ENCODE measurements at places on chromosomes 7 and 10.

GRCh38 chr7:40583667-40584444 is 449.1 kb downstream of the SUGCT start:
- DNase-seq: no peak

DNA sequence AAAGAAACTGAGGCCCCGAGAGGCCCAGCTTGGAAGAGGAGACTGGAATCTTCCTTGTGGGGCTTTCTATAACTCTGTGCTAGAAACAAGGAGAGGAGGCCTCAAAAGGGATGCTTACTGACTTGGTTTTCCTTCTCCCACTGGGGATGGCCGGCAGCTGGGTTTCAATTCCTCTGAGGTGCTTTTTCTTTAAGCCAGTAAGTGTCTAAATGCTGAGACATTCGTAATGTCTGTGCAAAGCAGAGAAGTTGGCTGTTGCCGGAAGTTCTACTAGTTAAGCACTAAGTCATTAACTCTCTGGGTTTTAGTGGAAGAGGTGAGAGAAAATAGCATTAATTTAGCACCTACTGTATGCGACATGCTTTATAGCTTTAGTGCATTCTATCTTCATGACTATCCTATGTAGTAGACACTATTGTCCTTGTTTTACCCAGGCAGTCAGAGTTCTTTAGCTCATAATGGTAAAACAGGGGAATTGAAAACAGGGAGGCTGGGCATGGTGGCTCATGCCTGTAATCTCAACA is 135.2 kb downstream of the RGS10 start:
- DNase-seq: no peak

GRCh38 chr7:68676813-68677535 is 921.3 kb upstream of the AUTS2 start:
- DNase-seq: no peak

DNA sequence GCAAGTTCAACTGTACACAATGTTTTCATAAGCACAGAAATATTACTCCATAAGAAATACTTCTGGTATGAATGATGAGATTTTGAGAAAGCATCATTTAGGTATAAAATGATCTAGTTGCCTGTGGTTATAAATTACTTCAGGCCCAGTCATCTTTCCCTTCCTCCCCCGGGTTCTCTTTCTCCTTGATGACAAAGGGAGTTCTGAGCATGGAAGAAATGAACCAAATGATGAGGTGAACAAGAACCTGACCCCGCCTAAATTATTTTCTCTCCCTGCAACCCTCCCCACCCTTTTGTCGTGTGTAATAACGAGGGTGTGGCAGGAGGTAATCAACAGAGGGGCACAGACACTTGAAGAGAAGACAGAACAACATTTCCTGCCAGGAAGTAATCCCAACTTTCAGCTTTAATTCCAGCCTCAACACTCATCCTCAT is 319.6 kb upstream of the SP8 start:
- no peak for DNase-seq

GRCh38 chr10:110502851-110503301 is 5.2 kb downstream of the DUSP5 start:
- DNase-seq: no peak

- no peak for DNase-seq
Measured at GRCh38 chr7:157523766-157524421, 187.1 kb downstream of the DNAJB6 start.

DNA sequence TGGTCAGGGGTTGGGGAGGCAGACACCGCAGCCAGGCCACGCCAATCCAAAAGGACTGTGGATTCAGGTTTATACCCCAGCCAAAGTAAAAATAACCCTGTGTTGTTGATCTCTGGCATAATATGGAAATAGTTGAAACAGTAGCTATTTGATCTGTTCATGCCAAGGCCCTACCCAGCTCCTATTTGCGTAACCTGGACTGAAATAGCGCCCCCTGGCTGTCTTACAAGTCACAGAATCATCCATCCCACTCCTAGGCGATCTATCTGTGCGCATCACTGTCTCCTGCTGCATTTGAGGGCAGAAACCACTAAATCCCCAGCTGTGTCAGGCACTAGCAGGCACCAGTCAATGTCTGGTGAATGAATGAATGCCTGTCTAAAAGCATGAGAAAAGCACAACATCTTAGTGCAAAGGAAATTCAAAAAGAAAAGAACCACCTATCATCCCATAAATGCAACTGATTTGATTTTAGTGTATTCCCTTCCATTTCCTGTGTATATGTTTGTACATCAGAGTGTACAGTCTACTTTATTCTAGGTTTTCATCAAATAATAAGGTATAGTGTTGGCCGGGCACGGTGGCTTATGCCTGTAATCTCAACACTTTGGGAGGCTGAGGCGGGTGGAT is 160.0 kb downstream of the SLIT1 start:
- DNase-seq: no peak

DNA sequence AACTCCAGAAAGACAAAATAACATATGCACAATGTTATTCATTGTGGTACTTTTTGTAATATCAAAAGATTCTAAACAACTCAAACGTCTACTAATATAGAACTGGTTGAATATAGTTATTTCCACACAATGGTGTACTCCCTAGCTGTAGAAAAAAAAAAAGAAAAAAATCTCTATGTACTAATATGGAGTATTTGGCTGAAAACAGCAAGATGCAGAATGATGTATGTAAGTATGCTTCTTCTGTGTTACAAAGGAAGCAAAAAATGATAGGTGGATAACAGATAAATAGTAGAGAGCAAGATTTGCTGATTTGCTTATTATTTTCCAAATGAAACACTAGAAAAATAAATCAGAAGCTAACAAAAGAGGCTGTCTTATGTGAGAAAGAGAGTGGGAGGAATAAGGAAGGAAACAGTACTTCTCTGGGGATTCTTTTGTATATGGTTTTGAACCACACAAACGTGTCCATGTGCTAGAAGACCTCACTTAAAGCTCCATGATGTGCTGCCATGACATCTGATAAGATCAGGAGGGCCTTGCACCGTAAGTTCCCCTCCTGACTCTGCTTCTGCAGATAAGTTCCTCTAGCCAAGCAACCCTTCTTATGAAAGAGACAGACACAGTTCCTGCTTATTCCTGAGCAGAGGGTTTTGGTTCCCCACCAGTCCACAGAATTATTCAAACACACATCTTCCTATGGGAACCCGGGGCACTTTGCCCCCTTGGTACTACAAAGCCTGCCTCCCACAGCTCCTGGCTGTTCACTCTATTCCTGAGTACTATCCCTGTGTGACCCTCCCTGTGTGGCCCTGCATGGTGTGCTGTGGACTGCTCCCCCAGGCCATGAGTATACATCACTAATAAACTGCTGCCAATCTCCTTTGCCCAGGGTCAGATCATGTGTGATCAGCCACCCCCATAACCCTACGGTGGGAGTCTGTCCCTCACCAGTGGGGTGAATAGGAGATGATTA is 159.1 kb downstream of the CCDC71L start:
- no peak for DNase-seq

DNA sequence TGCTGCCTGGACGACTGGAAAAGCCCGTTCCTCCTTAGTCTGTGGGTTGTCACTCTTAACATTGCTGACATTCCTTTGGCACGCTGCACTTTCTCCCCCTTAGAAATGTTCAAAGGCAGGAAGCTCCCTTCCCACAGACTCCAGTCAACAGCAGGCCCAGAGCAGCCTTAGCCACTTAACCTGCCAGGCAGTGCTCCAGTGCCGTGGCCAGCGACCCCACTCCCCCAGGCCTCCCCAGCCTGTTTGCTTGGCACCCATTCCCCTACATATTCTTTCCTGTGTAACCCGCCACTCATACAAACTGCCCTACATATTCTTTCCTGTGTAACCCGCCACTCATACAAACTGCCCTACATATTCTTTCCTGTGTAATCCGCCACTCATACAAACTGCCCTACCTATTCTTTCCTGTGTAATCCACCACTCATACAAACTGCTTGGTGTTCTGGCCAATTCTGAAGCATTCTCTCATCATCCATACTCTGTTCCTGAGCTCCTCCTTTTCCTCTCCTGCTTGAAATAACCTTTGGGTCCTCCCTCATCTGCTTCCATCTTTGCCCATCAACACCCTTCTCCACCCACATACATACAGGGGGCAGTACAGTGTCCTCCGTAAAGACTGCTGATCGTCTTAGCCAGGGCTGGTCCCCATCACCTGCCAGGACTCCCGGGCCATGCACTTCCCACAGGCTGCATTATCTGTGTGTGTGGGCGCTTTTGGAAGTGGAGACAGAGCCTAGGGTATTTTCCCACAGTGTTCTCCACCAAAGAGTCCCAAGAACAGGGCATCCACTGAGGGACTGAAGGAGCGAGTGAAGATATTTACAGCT is 57.3 kb downstream of the ADARB2 start:
- no peak for DNase-seq

DNA sequence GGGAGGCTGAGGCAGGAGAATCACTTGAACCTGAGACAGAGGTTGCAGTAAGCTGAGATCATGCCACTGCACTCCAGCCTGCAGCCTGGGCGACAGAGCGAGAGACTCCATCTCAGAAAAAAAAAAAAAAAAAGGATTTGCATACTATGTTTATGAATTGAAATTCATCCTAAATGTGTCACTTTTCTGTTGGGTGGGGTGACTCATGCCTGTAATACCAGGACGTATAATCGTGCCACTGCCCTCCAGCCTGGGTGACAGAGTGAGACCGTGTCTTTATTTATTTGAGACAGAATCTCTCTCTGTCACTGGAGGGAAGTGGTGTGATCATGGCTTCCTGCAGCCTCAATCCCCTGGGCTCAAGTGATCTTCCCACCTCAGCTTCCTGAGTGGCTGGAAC is 5.8 kb downstream of the ZNF212 start:
- no peak for DNase-seq

GRCh38 chr10:43237631-43238446 is 29.0 kb downstream of the RASGEF1A start:
- DNase-seq: no peak

GRCh38 chr10:128626397-128627000 is 500.3 kb upstream of the MKI67 start:
- no peak for DNase-seq

- no peak for DNase-seq
Measured at GRCh38 chr7:78057571-78057970, 259.0 kb downstream of the PHTF2 start.
